Stimulated activated CD8-positive, alpha-beta memory T cell treated with anti-CD3 and anti-CD28 coated beads, Interleukin-2, amount 100 ng/mL, for 48 hours (primary cell): ENCODE measurements at places on chromosomes 16 and 17.

- DNase-seq = no peak
These were observed 27.2 kb upstream of the MEAK7 start for GRCh38 chr16:84531671-84532111.

DNA sequence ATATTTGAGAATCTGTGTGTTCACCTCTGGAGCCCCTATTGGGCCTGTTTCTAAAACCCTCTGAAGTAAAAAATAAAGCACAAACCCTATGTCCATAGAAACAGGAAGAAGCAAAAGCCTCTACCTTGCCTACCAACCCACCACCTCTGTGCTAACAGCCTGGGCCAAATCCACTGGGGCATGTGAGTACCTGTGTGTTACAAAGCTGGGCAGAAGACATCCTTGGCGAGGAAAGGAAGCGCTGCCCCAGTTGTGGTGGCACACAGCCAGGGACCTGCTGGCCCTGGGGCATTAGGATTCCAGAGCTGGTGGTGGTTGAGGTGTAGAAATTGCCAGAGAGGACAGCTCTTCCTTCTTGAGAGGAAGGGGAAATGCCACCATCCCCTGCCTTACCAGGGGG is 30.0 kb downstream of the MYO18A start:
- no peak for DNase-seq

GRCh38 chr17:28858801-28859355 is 4.1 kb downstream of the ERAL1 start:
- no peak for DNase-seq

DNA sequence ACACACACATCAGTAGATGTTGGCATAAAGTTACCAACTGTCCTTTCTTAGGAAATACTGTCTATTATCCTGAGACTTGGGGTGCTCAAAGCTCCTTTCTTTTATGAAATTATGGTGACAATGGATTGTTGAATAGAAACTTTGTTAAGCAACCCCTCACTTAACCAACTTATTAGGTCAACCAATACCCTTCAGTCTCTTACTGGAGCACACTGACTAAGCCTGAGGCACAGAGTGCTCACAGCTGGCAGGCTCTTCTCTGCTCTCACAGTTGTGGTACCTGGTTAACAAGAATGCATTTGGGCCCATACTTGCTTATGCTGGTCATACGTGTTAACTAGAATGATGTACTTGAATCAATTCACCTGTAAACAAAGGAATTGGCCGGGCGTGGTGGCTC is 24.8 kb downstream of the CD300LF start:
- DNase-seq = no peak

- DNase-seq = no peak
These were observed 221.8 kb downstream of the MAP2K4 start for GRCh38 chr17:12242345-12242954.

DNA sequence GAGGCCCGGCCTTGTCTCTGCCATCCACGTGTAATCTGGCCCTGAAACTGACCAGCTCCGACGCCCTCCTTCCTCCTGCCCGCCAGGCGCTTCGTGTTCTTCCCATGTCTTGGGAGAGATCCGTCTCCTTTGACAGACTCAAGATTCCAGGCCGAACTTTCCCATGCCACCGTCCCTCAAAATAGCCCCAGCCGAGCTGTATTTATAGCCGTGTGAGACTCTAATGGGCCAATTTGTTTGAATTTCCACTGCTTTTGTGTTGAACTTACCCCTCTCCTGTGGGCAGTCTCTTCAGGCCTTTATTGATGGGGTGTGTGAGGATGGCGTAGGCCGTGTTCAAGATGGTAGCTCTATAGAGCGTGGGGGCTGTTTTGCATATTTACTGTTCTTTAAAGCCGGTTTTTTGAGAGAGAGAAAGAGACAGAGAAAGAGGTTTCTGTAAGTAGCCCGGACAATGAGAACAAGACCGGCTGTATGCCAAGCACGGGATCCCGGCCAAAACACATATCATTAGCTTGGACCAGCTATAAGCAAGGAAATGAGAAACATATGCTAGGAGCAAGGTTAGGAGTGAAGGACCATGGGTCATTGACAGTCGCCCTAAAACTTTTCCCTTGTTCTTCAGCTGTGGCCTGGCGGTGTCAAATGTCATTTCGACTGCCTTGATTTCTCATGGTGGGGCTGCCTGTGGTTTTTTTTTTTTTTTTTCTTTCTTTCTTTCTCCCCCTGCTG is 124.5 kb upstream of the ZFHX3 start:
- DNase-seq = no peak

GRCh38 chr17:63997341-63998048 is 656 bp upstream of the PRR29 start:
- DNase-seq = no peak

DNA sequence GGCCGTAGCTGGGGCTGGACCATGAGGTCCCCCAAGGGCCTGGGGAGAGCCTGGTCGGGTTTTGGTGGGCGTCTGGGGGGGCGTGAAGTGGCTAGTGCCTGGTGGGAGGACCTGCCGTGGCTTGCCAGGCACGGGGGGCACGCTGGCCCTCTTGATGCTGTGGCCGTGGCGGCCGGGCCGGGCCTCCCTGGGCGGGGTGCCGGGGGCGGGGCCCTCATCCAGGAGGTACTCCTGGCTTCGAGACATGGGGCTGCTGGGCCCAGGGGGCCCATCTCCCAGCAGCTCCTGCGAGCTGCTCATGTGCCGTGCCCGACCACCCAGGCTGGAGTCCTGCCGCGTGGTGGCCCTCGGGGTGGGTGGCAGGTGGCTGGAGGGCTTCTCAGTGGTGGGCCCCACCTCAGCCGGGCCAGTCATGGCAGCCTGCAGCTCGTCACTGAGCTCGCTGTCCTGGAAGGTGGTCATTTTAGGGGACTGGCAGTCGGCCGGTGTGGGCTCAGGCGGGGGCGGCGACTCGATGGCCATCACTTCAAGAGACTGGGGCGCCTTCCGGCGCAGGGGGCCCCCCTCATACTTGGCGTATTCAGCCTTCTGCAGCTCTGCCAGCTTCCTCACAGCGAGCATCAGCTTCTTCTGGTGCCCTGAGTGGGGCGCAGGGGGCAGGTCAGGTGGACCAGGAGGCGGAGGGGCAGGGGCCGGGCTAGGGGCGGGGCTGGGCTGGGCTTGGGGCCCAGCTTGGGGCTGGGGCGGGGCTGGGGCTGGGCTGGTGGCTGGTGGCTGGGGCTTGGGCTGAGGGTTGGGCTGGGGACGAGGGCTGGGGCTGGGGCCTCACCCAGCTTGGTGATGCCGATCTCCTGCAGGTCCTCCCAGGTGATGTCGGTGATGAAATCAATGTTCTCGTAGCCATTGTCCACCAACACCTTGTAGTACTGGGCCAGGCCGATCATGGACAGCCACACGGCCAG is 15.2 kb downstream of the CASKIN1 start:
- no peak for DNase-seq

GRCh38 chr16:3282103-3282729 is 1.1 kb upstream of the ZNF263 start:
- DNase-seq = no peak

GRCh38 chr17:44829523-44830358 is at the start of gene GJC1:
Gene GJC1, minus strand, starts transcription at chr17:44830287. Its CDS starts 24,470 bp downstream, at chr17:44805817.
- DNase-seq = peak; percentile 1

- no peak for DNase-seq
These were observed 20.1 kb upstream of the CCL5 start for GRCh38 chr17:35900280-35900679.

DNA sequence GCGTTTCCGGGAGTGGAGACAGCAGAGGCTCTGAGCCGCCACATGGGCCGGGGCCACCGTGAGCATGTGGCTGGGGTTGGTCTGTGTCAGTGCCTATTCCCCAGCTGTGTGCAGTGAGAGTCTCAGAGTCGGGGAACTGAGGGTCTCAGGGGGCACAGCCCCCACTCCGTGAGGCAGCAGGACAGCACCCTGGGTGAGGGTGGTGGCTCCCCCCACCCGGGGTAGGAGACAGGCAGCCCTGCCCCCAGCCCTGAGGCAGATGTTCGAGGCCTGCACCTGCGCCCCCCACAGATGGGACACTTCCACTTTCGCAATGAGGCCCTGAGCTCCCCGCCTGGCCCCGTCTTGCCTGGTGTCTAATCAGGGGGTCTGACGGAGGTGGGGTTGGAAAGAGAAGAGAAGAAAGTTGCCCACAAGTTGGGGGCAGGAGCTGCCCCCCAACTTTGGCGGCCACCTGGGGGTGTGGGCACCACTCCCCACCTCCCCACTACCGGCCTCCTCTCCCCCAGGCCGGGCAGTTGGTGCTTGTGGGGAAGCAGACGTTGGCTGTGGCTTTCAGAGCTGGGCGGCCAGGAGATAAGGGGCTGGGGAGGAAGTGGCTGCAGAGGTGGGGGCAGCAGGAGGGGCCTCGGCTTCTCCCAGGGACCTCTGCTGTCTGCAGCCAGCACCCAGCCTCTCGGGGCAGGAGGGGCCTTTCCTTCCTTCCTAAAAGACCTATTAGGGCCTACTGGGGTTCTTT is 1.8 kb upstream of the CBFA2T3 start:
- DNase-seq = no peak

- no peak for DNase-seq
These were observed 231.4 kb upstream of the RPL38 start for GRCh38 chr17:73972056-73972455.

DNA sequence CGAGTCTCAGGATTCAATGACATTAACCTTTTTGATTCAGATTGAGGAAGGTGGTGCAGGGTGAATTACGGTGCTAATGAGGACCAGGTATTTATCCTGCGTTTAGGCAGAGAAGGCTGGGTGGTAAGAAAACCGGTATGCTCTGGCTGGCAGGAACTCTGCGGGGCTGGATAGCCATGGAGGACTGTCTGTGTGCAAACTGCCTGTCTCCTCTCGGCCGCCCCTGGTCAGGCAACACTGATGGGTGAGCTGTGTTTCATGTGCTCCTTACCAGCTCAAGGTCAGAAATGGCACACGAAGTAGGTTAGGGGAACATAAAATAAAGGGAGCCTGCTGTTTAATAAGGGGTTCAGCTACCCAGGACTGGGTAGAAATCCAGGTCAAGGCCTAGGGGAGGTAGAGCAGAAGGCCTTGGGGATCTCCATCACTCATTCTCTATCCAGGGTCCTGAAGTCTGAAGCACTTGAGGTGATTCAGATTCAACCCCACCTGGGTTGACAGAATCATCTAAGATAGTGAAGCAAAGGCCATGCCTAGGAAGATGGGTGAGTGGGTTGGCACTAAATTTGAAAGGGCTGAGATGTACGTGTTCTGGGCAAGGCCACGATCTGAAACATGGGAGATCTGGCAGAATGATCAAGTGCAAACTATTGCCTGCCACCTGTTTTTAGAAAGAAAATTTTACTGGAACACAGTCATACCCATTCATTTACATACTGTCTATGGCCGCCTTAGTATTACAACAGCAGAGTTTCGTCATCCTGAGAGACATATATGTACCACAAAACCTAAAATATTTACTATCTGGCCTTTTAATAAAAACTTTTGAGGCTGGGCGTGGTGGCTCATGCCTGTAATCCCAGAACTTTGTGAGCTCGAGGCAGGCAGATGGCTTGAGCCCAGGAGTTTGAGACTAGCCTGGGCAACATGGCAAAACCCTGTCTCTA is 292.5 kb downstream of the XYLT1 start:
- DNase-seq = no peak

GRCh38 chr16:265711-266110 is 10.0 kb downstream of the RGS11 start:
- no peak for DNase-seq

DNA sequence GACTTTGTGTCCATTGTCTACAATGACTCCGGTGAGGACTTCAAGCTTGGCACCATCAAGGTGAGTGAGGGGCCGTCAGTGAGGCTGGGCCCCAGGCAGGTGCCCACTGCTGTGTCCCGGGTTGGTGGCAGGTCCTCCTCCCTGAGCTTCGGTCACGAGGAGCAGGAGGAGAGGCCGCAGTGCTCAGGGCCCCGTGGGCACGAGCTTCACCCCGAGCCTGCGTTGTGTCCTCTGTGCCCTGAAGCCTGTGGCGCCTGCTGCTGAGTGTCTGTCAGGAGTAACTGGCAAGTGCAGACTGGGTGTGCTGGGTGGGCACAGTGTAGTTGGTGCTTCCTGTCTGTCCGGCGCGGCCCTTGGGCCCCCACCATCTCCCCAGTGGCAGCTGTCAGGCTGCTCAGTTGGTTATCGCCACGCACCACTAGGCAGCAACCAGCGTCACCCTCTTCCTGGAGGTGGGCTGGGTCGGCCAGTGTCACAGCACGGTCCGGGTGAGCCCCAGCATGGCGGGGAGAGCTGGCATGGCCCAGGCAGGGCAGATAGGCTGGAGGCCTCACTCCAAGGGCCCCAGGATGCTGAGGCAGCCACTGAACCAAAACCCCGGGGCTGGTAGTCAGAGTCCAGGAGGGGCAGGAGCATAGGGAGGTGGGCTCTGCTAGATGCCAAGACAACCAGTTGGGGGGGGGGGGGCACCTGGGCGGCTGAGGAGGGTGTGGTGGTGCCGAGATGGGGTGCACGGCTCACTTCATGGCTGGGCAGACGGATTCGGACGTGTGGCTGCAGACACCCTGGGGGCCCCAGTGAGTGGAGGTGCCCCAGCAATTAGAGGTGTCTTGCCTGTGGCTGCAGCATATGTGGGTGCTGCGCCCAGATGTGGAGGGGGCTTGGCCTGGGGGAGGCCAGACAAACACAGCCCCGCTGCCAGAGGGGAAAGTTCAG is 39.3 kb downstream of the TSC2 start:
- DNase-seq = no peak

DNA sequence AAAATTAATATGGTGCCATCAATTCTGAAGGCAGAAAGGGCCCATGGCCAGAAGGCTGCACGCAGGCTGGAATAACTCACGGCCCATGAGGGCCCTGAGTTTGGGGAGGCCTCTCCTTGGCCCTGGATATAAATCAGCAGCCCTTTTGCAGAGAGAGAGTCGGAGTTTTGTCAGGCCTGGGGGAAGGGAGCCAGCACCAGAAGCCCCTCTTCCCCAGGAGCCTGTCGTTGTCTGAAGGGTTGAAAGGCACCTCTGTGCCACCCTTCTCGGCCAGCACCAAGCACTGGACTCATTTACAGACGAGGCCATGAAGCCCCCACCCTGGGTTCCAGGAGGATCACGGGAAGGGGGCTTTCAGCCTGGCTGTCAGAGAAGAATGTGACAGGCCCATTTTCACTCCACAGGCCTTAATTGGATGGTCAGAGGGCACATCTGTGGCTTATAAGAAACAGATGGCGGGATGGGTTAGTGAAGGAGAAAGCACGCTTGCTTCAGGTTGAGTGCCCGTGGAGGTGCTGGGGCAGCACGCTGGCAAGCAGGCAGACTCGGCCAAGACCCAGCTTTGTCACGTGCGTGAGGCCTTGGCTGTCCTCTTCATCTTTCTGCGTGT is 140.6 kb downstream of the CLEC16A start:
- DNase-seq = no peak

GRCh38 chr17:27904534-27905446 is 11.6 kb upstream of the LYRM9 start:
- no peak for DNase-seq

- no peak for DNase-seq
These were observed 116.2 kb downstream of the AATF start for GRCh38 chr17:37064956-37065355.

- no peak for DNase-seq
These were observed 173.0 kb downstream of the FOXL1 start for GRCh38 chr16:86751076-86752030.

GRCh38 chr16:83926726-83927397 is 26.2 kb upstream of the OSGIN1 start:
- peak; percentile 50 for DNase-seq

GRCh38 chr17:54784305-54784704 is 116.3 kb upstream of the TOM1L1 start:
- DNase-seq = no peak
